ENCODE measurements at places on chromosomes 13 and 19.

GRCh38 chr13:60970736-60971135, 444.9 kb downstream of the PCDH20 start:
- no peak for DNase-seq

- no peak for DNase-seq
These were observed 26.0 kb upstream of the UBAC2 start for GRCh38 chr13:99174533-99175100.

- DNase-seq = peak; percentile 73
These were observed at the start of gene SCGB2B2 for GRCh38 chr19:34676697-34677385. TSS of gene SCGB2B2 (minus strand) at chr19:34677159. CDS start at chr19:34594563, 82,596 bp downstream.

GRCh38 chr19:2239771-2240770, 3.4 kb downstream of the SF3A2 start:
- DNase-seq = peak; percentile 73

DNA sequence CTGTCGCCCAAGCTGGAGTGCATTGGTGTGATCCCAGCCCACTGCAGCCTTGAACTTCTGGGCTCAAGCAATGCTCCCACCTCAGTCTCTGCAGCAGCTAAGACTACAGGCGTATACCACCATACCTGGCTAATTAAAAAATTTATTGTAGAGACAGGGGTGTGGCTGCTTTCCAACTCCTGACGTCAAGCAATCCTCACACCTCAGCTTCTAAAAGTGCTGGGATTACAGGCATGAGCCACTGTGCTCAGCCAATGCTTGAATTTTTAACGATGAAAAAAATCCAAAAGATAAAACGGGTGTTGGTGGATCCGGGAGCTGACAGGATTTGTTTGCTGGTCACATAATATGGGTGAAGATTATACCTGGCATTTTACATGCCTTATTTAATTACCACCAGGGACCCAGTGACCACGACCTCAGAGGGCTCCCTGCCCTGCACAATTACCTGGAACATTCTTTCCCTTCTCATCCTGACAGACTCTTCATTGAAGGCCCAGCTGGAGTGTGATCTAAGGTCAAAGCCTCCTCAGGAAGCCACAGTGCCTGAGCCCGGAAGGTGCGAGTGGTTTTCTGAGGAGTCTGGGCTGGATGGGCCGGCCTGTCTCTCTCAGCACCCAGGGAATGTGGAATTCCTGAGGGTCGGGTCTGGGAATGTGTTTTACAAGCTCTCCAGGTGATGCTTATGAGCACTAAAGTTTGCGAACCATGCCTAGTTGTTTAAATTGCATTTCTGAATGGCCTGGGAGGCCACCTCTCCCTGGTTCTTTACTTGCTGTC, 193.3 kb downstream of the USP12 start:
- DNase-seq = no peak

GRCh38 chr19:5037936-5038335, 69.0 kb downstream of the KDM4B start:
- no peak for DNase-seq

All from DND-41 (cell line).